ENCODE measurements at places on chromosomes 11 and 22. TPM values are rescaled to one million over a fixed set of nuclear protein-coding genes. Genes with fewer than 3 reads are reported as not detected.

The LMO2 gene
- 21.5 TPM for polyA plus RNA-seq

The HEPN1 gene
- polyA plus RNA-seq: 2.3 TPM

The DGCR8 gene
- 12.9 TPM for polyA plus RNA-seq

The YPEL1 gene
- polyA plus RNA-seq: 3.0 TPM

The ROBO4 gene
- 41.9 TPM for polyA plus RNA-seq

The SIK2 gene
- 15.7 TPM for polyA plus RNA-seq

The HSCB gene
- polyA plus RNA-seq: 16.4 TPM

The MYBPC3 gene
- 0.07 TPM for polyA plus RNA-seq

The ZNF214 gene
- 0.90 TPM for polyA plus RNA-seq

The FXYD6 gene
- polyA plus RNA-seq: 132 TPM

The PATE2 gene
- not detected for polyA plus RNA-seq

The OR6A2 gene
- polyA plus RNA-seq: not detected

The AGBL2 gene
- polyA plus RNA-seq: 0.52 TPM

The MYEOV gene
- 0.79 TPM for polyA plus RNA-seq

The MFRP gene
- polyA plus RNA-seq: not detected

The TEAD1 gene
- polyA plus RNA-seq: 13.8 TPM

The GDPD4 gene
- not detected for polyA plus RNA-seq

The MMP1 gene
- polyA plus RNA-seq: 1.1 TPM

The HPX gene
- polyA plus RNA-seq: 0.54 TPM

The NRGN gene
- 17.0 TPM for polyA plus RNA-seq

The MUC5B gene
- 0.37 TPM for polyA plus RNA-seq

The THRSP gene
- polyA plus RNA-seq: 228 TPM

The DNAJB7 gene
- not detected for polyA plus RNA-seq

The MRGPRF gene
- polyA plus RNA-seq: 34.5 TPM

The MAPK8IP2 gene
- 2.7 TPM for polyA plus RNA-seq

The OR6T1 gene
- polyA plus RNA-seq: not detected

The ABCG4 gene
- polyA plus RNA-seq: 0.01 TPM

The KCNA4 gene
- polyA plus RNA-seq: 0.18 TPM

The IRAG1 gene
- 5.2 TPM for polyA plus RNA-seq

The DDIAS gene
- 0.34 TPM for polyA plus RNA-seq

The GLB1L2 gene
- polyA plus RNA-seq: 5.2 TPM
